ENCODE measurements at places on chromosomes 13 and 19.

DNA sequence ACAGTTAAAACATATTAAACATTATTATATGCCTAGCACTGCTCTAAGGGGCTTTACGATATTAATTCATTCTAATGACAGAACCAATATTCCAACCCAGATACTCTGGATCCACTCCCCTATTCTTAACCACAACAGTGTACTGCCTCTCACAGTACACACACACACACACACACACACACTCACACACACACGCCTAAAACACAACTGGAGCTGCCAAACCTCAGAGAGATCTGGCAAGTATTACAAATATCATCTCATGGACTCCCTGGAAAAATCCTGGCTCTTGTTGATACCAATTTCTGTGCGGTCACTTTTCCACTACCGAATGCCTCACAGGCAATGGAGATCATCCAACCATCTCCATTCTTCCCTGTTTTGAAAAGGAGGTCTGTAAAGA is 1.3 kb downstream of the ZNF780A start:
- no peak for DNase-seq

- DNase-seq, result peak; percentile 45
These were observed at the start of gene TMEM59L for GRCh38 chr19:18612772-18613588. TSS of gene TMEM59L (plus strand) at chr19:18612870. CDS start at chr19:18612959, 89 bp downstream.

- no peak for DNase-seq
These were observed 16.0 kb downstream of the FXYD5 start for GRCh38 chr19:35170359-35171061.

- no peak for DNase-seq
These were observed 98.8 kb upstream of the CACNA1A start for GRCh38 chr19:13604902-13605586.

DNA sequence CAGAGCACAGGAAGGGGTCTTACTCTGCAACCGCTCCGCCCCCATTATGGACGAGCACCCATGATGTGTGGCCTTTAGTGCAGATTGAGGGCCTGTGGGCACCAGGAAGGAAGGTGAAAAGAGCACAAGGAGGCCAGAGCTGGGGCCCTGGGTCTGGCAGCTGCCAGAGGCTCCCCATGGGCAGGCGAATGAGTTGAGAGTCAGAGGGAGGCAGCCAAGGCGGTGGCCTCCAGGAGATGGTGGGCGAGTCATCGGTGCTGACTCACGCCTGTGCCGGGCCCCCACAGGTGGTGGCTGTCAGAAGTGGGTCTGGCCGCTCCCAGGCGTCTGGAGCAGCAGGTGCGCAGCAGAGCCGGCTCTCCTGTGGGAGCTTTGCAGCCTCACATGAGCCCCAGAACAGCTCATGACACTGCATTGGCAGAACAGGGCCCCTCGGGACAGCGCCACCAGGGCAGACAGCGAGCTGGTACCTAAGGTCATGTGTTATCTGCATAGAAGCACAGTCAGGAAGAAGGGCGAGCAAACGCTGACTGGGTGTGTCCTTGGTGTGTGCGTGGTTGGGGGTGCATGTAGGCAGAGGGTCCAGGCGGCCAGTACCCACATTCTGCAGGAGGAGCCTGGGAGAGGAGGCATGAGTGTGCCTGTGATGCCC is 68.8 kb downstream of the CHST8 start:
- DNase-seq, result no peak

Measured in nucleus accumbens (tissue), 56 donors.